Stimulated activated CD4-positive, alpha-beta T cell treated with anti-CD3 and anti-CD28 coated beads, Interleukin-1b, Interleukin-23, amount 100 ng/mL, for 1 hour (primary cell): ENCODE measurements at places on chromosomes 16 and 17.

GRCh38 chr17:69430488-69430887 lies 16.0 kb downstream of the MAP2K6 start:
- DNase-seq, result no peak

DNA sequence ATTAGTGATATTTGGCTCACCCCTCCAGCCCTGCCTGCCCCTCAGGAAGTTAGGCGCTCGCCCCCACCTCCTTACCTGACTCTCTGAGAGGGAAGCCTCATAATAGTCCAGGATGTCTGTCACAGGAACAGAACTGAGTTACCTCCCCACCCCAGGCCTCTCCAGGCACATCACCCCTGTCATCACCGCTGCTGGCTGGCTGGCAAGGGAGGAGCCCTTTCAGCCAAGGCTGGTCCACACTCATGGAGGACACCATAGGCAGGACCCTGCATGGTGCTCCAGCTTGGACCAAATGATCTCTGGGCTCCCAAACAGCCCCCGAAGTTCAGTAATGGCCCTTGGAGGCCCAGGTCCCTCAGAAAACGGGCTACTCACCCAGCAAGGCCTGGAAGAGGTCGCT lies 1.5 kb downstream of the DLG4 start:
- DNase-seq, result no peak

DNA sequence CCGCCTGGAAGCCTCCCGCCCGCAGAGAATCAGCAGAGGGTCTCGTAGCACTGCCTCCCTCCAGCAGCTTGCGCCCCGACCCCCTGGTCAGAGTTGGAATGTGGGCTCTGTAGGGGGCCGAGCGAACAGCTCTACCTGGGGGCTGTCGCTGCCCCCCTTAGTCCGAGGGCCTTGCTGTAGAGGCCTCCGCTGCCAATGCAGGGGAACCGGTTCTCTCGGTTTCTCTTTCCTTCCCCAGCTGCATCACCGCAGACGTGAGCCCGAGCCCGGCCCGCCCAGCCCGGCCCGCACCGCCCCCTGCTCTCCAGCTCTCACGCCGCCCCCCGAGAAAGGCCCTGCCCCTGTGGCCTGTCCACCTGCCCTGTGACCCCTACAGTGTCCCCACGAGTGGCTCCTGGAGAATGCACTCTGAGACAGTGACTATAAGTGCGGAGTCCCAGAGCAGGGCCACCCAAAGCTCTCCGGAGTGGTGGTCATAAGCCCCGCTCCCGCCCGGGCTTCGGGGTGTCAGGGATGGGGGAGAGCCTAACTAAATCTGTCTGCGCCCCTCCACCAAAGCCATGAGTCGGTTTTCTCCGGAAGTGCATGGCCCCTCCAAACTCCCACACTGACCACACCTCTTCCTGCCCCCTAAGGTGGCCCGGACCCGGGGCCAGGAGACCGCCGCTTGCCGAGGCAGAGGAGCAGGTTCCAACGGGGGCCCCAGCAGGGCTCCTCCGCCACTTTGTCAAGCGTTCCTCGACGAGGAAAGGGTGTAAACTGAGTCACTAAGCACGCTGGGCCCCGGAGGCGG lies 1.7 kb downstream of the ARHGAP27 start:
- no peak for DNase-seq

DNA sequence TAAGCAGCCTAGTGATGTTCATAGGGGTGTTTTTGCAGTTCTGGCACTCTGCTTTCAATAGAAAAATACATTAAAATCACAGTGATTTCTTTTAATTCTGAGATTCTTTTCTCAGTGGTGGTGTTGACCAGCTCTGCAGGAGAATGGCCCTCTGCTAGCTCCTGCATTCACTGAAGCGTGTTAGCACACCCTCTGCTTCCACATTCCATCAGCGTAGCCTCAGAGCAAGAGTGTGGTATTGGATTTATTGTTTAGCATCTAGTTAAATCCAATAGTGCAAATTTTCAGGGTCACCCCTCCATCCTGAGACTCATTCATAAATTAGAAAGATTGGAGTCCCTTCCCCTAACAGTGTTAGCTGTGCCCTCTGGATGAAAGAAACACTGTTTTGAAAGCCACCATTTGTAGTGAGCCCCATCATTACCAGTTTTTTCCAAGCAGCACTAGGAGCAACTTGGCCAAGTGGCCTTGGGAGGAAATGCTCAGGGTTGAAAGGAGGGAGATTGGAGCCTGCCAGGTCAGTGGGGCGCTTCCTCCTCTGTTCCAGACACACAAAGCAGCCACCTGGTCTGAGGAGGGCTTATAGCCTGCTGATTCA lies 45.7 kb downstream of the B9D1 start:
- no peak for DNase-seq

- no peak for DNase-seq
Observed at GRCh38 chr17:50244771-50245170, 29.5 kb upstream of the TMEM92 start.

DNA sequence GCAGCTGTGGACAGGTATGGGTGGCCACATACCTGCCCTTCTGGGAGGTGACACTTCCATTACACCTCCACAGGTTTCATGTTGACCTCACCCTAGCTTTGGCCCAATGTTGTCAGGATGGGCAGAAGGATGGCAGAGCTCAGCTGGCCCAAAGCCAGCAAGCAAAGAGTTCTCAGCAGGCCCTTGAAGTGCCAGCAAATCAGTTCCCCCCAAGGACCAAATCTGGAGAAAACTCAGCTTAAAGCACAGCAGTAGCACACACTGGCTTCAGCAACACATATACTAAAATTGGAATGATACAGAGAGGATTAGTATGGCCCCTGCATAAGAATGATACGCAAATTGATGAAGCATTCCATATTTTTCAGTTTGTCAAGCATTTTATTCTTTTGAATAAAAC lies 13.4 kb downstream of the ARL4D start:
- no peak for DNase-seq

- DNase-seq, result no peak
Observed at GRCh38 chr17:142102-142661, 4.8 kb downstream of the SCGB1C2 start.

GRCh38 chr16:4010225-4011158 lies 105.8 kb downstream of the ADCY9 start:
- no peak for DNase-seq

DNA sequence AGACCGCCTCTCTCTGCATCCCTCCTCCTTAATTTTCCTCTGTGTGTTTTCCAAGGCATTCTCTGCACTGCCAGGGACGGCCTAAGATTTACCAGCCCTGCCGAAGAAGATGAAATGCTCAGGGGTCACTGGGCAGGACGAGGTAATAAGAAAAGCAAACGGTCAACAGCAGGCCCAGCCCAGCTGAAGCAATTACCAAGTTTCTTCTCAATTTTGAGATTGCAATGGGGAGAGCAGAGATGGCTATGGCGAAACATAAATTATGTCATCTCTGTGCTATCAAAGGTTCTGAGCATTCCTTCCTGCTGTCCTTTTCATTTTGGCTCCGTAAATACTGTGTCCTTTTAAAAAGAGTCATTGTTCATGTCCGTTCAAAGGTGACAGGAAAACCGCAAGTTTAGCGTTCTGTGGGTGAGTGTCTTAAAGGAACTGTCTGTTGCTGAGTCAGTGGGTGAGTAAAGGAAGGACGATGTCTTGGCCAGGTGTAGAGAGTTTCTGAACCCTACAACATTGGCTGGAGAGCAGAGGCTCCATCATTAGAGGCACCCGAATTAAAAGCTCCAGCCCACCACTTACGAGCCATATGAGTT lies 753.9 kb upstream of the EEF2KMT start:
- no peak for DNase-seq

DNA sequence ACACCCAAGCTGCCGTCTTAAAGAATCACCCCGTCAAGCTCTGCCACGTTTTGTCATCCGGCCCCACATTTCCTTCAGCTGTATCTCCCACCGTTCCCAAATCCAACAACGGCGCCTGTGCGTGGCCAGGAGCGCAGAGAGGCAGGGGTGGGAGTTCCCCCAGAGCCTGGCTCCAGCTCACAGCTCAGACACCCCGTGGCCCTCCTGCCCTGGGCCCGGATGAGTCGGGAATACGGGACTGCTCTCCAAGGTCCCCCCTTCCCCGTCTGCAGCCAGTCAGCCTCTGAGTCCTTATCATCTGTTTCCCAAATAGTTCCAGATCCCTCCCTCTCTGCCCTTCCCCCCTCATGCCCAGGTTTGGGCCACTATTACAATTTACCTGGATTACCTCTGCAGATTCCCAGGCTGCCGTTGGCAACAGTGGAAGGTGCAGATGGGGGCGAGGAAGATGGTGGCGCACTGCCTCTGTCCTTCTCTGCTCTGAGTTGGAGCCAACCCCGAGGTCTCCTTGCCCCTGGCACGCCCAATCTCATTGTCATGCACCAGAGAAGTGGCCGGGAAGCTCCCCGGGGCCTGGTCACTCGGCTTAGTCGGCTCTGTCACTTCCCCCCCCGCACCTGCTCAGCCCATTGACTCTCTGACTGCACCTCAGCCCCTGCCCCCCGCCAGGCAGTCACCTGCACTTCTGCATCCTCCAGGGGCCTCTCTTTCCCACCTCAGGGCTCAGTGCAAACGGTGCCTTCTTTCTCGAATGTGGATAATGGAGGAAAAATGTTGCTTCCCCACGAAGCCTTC lies 18.3 kb upstream of the RPTOR start:
- DNase-seq, result no peak

GRCh38 chr17:10741416-10742135 lies 11.8 kb upstream of the TMEM220 start:
- no peak for DNase-seq

- DNase-seq, result no peak
Observed at GRCh38 chr16:54554581-54554980, 268.0 kb upstream of the IRX3 start.

DNA sequence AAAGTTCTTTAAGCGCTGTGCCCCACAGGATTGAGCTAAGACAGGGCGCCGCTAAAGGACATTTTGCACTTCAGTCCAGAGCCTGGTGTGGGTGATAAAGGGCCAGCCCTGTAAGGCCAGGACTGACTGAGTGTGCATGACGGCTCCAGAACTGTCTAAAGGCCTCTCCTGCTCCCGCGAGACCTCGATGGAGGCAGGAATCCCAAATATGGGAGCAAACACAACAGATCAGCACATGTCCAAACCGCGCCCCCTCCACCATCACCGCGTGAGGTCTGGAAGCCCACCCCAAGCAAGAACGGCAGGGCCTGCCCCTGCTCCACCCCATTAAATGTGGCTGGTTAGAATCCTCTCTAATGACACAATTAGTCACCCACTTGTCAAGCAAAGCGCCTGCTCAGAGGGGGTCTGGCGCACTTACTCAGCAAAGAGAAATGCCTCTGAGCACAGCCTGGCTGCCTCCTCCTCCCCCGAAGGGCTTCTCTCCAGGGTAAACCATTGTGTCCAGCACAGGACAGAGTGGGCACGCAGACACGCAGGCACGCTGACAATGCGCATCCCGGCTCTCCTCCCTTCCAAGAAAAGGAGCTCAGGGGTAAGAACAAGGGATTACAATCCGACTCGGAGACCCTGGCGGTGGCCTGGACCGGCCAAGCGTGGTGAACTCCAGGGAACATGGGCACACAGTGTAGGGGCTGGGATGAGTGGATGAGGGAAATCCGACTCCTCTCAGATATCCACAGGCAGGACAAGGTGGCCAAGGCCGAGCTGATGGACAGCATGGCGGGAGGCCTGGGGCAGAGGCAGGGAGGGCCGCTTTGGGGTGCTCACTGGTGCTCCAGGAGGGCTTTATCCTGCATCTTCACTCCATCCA lies 1.5 kb downstream of the MXRA7 start:
- no peak for DNase-seq

- DNase-seq, result no peak
Observed at GRCh38 chr16:84869473-84869845, 49.7 kb downstream of the CRISPLD2 start.

GRCh38 chr17:81576621-81577277 lies 24.6 kb upstream of the FAAP100 start:
- DNase-seq, result no peak

- no peak for DNase-seq
Observed at GRCh38 chr17:77373299-77374169, 232.8 kb downstream of the SEC14L1 start.

- DNase-seq, result no peak
Observed at GRCh38 chr17:7972131-7972785, 30.2 kb upstream of the GUCY2D start.
